Stimulated activated CD4-positive, alpha-beta T cell treated with anti-CD3 and anti-CD28 coated beads, Interleukin-15, amount 100 ng/mL, for 1 hour (primary cell): ENCODE measurements at places on chromosomes 3 and 15.

GRCh38 chr3:136819392-136819730 is 435 bp downstream of the SLC35G2 start:
- no peak for DNase-seq

DNA sequence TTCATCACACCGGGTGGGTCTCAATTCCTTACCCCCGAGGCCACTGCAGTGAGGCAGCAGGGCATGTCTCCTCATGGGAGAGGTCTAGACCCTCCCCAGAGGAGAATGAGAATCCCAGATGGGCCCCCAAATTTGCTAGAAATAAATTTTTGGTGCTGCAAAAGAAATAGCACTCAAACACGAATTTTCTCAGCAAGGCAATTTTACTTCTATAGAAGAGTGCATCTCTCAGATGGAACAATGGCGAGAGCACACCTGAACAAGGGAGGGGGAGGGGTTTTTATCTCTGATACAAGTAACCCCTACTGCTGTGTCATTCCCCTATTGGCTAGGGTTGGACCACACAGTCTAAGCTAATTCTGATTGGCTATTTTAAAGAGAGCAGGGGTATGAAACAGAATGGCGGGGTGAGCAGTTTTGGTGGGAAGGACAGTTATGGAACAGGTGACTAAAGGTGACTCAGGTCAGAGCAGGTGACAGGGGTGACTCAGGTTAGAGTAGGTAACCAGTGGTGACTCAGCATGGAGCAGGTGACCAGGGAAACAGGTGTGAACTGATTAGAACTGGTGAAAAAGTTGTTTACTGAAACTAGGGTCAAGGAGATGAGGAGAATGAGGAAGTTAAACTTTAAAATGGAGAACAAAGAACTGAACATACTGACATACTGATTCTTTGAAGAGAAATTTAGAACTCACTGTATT is 93.0 kb upstream of the WNT7A start:
- no peak for DNase-seq

- DNase-seq = no peak
Measured at GRCh38 chr15:43828061-43828657, 1.4 kb downstream of the WDR76 start.

GRCh38 chr3:59380146-59380545 is 330.3 kb upstream of the CFAP20DC start:
- DNase-seq = no peak

DNA sequence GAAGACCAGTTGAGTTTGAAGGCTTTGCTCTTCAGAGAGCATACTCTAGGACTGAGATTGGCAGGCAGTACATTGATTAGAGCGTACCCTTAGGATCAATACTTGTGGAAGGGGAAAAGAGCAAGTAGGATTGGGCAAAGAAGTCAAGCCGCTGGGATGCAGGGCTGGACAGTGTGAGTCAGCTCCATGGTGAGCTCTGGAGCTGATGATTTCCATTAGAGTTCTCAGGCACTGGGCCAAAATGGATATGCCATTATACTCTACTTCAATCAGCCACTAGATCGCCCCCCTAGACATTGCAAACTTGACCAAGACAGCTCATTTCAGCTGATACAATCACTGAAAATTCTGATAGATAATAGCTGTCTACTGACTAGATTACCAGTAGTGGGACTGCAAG is 432.7 kb upstream of the ALCAM start:
- no peak for DNase-seq

GRCh38 chr3:10957976-10958749 is 34.4 kb upstream of the SLC6A1 start:
- DNase-seq = no peak

GRCh38 chr3:168422843-168423242 is 327.1 kb upstream of the GOLIM4 start:
- DNase-seq = no peak

GRCh38 chr3:155192957-155193746 is 100.3 kb downstream of the STRIT1 start:
- DNase-seq = no peak

DNA sequence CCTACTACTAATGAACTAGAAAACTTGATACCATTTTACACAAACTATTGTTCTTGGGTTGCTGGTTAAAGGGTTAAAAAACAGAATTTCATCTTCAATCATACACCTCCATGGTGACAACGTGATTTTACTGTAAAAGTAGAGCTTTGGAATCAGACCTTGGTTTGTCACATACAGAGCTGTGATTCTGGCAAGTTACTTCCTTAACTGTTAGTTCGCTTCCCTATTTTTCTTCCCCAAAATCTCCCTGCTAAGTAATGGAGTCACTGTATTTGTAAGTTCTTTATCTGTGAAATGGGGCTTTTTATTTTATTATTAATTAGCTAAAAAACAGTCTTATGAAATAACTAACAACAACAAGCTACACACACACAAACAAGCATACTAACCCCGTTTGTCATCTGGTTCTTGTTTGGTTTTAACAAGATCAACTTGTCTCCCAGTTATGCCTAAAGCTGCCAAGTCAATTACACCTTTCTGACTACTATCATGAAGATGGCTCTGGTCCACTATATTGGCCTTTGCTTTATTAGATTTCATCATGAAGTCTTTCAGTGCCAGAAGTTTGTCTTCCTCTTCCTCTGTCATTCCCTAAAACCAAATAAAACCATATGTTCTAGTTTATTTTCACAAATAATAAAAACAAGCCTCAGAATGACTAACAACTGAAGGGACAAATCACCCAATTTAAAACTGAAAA is 38.6 kb downstream of the PIK3R4 start:
- no peak for DNase-seq

DNA sequence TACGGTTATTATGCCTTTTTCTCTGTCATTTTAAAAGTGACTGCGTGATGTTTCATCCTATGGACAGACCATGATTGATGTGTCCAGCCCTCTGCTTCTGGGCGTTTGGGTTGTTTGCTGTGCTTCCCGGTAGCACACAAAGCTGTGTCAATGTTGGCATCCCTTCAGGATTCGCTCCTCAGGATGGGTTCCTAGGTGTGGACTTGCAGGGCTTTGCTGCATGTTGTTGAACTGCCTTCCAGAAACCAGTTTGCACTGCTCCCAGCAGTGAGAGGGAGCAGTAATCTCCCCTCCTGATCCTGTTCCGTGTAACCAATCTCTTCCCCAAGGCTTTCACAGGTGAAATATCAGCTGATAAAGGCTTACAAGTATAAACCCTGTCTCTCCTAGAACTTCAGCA is 787 bp downstream of the TRPM1 start:
- DNase-seq = no peak

DNA sequence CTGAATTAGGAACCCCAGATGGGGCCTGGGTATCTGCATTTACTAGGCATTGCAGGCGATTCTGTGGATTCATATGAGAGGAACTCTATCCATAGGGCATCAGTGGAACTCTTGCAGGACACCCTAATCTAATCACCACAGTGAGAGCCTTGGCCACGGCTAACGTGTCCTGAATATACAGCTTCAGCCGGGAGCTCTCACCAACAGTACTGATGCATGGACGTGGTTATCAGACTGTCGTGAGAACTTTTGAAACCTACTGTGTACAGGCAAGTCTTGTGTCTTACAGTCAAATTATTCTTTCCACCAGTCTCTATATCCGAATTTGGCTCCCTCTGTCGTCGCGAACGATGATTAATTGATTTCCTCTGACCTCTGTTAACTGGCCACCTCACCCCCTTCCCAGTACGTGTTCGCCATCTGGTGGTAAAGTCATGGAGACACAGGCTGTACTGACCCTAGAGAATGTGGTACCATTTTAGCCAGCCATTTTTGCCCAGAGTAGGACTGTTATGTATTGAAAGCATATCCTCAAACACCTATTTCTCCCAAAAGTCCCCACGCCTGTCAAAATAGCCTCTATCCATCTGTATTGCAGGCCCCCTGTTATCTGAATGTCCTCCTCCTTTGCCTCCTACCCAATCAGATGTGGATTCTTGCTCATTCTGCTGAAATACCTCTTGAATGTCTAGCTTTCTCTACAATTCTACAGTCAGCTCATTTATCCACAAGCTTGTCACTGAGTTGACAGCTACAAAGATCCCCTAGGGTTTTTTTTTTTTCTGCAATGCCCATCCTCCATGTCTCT is 39.7 kb downstream of the GLDN start:
- DNase-seq = no peak

GRCh38 chr3:45032113-45032512 is 6.0 kb downstream of the CLEC3B start:
- DNase-seq = no peak

DNA sequence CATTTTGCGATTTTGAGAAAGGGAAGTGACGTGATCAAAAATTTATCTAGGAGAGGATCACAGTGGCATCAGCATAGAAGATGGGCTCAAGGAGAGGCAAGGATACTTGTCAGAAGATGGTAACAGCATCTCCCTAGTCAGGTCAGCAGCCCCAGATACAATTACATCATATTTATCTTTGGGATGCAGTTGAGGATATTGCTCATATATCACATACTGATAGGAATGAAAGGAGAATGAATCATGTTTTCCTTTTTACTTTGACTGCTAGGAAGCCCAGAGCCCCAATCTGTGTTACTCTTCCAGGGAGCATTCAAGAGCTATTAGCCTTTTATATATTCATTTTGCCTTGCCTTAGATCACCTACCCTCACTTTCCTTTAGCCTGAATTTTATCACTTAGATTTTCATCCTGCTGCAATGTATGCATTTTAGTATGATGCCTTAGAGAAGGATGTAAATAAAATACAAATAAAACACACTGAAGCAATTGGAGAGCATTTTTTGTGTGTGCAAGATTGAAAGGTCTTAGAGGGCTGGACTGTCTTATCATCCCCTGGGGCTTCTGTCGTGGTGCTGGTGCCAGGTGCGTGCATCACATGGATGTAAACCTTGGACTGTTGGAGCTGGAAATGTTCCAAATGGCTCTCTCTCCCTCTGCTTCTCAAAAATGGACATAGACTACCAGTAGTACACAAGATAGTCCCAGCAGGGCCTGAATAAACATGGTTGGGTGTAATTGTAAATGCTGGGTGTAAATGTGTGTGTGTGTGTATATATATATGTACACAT is 40.3 kb downstream of the CORO2B start:
- DNase-seq = no peak

- DNase-seq = no peak
Measured at GRCh38 chr3:136281966-136282520, 31.9 kb downstream of the PCCB start.

DNA sequence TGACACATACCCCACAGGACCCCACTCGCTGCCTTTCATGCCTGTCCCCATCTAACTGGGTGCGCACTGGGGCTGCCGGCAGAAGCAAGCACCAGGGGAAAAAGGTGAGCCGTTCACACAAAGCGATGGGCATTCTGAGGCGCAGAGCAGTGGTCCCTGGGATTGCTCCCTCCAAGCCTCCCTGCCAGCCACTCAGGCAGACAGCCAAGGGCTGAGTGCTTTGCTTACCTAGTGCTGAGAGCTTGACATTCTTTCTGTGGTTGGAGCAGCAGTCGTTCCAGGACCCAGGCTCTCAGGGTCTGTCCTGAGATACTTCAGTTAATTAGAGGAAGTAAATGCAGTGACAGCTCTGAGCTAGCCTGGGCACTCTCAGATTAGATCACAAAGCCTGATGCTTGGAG is 5.7 kb downstream of the ESYT3 start:
- DNase-seq = no peak

DNA sequence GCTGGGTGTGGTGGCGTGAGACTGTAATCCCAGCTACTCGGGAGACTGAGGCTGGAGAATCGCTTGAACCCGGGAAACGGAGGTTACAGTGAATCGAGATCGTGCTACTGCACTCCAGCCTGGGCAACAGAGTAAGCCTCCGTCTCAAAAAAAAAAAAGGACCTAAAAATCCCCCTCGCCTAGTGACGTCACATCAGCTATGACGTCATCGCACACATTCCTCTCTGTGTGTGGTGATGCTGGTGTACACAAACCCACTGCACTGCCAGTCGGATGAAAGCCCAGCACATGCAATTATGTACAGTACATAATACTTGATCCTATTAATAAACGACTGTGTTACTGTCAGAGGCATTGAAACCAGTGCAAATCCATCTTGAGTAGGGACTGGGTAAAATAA is 40.2 kb upstream of the SEC61A1 start:
- DNase-seq = no peak

- no peak for DNase-seq
Measured at GRCh38 chr15:39788108-39788507, 5.5 kb upstream of the FSIP1 start.

DNA sequence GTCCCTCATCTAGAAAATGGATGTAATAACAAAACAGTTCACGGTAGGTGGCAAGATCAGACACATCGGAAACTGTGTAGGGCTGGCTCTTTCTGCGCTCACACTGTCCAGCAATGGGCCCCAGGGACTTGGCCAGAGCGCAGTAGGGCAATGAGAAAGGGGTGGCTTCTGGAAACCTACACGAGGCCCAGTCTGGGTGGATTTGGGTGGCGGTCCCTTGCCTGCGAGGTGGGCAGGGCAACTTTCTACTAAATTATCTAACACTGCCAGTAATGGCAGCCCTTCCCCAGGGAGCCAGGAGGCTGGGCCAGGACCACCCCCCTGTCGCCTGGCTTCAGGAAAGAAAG is 2.1 kb upstream of the TNK2 start:
- no peak for DNase-seq

DNA sequence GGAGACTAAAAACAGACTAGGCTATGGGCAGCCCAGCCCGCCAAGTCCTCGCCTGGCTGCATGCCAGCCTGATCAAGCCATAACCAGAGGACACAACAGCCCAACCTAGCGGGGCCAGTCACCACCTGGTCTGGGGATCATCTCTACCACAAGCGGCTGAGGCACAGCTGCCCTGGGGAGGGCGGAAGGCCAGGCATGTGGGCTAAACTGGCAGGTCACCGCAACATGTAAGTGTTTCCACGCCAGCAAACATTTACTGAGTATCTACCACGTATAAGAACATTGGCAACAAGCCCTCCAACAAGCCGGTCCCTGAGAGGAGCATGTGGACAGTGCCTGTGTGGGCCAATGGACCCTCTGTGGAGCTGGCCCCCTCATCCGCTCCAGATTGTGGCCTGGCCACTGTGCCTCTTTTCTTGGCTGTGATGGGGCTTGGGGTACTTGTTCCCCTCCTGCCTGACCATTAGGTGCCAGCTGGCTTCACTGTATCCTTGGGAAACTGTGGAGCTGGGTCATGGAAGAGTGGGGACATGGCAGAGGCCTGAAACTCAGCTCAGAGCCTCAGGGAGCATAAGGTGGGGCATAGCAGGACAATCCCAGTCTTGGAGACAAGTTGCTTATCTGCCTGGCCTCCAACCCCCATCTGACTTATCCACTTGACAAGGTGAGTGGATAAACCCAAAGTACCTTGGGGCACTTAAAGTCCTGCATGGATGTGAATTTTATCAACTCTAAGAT is 9.0 kb downstream of the UBXN7 start:
- no peak for DNase-seq

DNA sequence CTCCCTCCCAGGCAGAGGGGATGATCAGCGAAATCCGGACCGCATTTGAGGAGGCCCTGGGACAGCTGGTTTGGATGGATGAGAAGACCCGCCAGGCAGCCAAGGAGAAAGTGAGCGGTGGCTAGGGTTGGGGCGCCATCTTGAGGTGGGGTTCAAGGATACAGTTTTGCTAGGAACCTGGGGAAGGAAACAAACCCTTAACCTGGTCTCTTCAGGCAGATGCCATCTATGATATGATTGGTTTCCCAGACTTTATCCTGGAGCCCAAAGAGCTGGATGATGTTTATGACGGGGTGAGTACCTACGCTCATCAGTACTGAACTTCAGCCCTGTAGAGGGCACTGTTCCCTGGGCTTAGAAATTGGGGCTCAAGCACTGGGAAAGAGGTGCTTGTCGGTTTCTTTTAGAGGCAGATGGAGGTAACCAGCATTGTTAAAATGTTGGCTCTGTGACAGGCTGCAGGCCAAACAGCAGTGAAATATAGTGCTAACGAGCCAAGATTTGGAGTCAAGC is 9.6 kb upstream of the PSMD2 start:
- DNase-seq = peak; percentile 55
